ENCODE measurements at places on chromosomes 1 and 21.

- no peak for DNase-seq
Measured at GRCh38 chr1:178362747-178363146, 134.0 kb downstream of the CLEC20A start.

- DNase-seq = no peak
Measured at GRCh38 chr1:190478149-190479049, 735 bp upstream of the BRINP3 start.

- DNase-seq = no peak
Measured at GRCh38 chr1:158046715-158047510, 53.5 kb downstream of the KIRREL1 start.

DNA sequence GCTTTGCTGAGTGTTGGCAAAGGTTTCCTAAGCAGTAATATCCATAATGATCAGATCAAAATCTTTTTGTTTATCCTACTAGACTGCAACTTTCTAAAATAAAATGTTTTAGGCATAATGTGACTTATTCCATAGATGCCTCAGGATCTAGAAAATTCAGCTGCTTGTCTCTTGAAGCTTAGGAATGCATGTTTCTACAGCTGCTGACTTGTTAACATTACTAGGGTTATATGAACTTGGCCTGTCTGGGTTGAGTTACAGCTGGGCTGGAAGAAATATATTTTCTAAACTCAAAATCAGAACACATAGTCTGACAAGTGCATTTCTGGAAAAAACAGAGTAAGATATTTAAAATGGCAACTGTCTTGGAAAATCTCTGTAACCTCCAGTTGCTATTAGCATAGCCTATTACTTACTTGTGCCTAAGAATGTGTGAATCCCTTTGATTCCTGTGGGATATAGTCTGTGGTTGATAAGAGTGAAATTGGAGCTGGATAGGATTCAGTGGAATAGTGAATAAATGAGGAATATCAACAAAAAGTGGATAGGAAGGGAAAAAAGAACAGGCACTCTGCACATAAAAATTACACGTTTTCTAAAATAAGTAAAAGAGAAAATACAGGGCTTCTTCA, 61.2 kb downstream of the RGS4 start:
- DNase-seq = no peak

DNA sequence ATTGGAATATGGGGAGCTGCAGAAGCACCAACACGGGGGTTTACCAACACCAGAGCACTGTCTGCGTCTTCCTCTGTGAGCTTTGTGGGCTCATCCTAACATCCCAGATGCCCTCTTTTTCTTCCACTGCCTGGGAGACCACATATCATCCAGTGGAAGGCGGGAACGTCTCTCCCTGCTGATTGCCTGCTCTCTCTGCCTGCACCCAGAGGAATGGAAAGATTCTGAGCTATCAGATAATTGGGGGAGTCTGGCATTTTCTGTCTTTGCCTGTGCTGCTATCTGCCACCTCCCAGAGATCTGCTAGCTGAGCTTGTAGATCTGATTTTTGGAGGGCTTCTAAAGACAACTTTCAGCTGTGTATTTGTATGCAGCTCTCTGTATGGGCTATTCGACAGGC, 166.2 kb upstream of the PLXNA2 start:
- DNase-seq = no peak

GRCh38 chr21:25850126-25850842, 115.5 kb downstream of the GABPA start:
- DNase-seq = no peak

DNA sequence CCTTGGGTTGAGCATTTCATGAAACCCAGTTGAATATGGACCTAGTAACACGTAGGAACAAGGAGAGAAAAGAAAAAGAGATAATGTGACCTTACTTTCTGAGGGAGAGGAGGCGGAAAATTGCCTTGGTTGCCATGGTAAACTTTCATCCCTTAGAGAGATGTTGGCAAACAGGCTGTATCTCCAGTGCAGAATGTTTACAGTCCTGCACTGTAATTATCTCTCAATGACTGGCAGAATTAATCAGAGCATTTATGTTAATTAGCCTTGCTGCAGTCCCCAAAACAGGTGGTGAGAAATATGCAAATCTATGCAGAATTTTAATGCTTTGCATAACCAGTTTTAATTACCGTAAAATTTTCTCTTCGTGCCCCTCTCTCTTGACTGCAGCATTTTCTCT, 147.3 kb downstream of the CD247 start:
- DNase-seq = no peak

DNA sequence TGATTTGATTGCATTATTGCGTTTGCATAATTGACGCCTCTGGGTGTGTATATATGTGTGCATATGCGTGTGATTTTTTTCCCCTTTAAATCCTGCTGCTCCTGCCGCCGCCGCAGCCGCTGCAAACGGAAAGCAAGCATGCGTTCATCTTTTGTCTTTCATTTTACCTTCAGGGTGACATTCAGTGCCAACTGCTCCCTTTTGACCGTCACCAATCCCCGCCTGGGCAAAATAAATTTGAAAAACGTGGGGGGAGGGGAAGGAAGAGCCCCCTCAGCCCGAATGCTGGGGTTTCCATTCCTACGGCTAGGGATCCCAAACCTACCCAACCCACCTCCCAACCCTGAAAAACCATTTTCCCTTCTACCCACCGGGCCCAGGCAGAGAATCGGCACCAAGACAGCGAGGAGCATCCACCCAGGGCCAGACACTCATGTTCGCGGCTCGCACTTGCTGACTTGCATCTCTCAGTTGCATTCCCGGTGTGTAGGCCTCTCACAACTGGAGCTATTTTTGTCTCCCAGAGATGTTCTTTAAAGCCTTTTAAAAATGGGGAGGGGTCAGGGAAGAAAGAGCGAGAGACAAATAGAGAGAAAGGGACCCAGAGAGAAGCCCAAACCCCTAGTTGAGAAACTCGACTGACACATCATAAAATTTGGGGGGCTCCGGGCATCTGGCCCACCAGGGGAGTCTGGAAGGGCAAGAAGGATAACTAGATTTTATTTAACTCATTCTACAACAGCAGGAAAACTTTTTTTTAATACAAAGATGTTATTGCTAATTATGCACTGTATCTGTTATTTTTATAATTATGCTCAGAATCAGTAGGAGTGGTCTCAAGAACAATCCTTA, 367.1 kb upstream of the ESRRG start:
- DNase-seq = no peak

- no peak for DNase-seq
Measured at GRCh38 chr1:106613068-106613467, 443.4 kb upstream of the PRMT6 start.

GRCh38 chr1:168726719-168727118, 2.3 kb downstream of the DPT start:
- no peak for DNase-seq

- DNase-seq = no peak
Measured at GRCh38 chr1:172408958-172409357, 11.5 kb upstream of the C1orf105 start.

- DNase-seq = no peak
Measured at GRCh38 chr1:180631194-180631765, 542 bp upstream of the XPR1 start.

GRCh38 chr1:58585581-58586151, 8.6 kb upstream of the TACSTD2 start:
- no peak for DNase-seq

GRCh38 chr1:247548769-247549182, at the start of gene GCSAML:
TSS of gene GCSAML (plus strand) at chr1:247549134. CDS start at chr1:247549192, 58 bp downstream.
- DNase-seq = no peak

DNA sequence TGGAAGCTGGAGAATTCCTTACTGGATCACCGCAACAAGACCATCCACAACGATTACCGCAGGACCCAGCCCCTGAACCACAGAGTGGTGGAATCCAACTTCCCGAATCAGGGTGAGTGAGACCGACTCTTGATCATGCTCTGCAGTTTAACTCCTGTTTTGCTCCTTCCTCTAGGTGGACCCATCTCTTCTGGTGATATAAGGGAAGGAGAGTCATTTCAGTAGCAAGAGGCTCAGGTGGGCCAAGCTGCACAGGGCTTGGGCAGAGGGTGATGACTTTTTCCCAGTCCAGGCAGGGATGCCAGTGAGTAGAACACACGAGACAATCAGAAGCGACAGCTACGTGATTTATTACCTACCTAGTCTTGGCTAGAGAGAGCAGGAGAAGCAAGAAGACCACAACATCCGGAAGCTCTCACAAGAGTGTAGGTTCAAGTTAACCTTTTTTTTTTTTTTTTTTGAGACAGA, 25.2 kb downstream of the CA6 start:
- DNase-seq = no peak

DNA sequence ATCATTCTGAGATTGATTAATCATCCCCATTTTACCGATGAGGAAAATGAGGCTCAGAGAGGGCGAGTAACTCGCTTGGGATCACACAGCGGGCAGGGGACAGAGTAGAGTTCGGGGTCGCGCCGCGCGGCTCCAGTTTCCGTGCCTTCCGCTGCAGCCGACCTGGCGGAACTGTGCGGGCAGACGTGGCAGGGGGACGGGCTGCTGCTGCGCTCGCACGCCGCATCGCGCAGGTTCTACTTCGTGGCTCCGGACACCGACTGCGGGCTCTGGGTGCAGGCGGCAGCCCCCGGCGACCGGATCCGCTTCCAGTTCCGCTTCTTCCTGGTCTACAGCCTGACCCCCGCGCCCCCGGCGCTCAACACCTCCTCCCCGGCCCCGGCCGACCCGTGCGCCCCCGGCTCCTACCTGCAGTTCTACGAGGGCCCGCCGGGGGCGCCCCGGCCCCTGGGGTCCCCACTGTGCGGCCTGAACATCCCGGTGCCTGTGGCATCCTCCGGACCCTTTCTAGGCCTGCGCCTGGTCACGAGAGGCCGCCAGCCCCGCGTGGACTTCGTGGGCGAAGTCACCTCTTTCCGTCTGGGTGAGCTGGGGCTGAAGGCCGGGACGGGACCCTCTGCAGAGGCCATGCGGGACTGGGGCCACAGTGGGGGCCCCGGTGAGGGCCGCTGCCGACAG, 2.3 kb downstream of the LDLRAD2 start:
- no peak for DNase-seq

- no peak for DNase-seq
Measured at GRCh38 chr1:245248231-245248731, 93.5 kb downstream of the KIF26B start.

DNA sequence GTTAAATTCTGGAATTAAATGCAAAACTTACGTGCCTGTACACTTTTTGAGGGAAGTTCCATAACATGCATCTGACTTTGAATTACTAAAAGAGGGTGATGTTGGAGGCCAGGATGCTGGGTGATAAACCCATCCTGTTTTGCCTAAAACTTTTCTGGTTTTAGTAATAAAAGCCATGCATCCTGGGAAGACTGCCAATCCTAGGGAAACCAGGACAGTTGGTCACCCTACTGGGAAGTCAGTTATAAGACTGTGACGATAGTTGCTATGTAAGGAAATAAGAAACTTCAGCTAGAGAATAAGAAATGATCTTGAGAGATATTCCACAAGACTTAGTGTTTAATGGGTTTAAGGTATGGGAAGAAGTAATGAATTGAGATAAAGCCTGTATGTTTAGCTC, 336.6 kb upstream of the LYPLAL1 start:
- DNase-seq = no peak

- no peak for DNase-seq
Measured at GRCh38 chr1:183817576-183818288, 12.8 kb downstream of the RGL1 start.

- no peak for DNase-seq
Measured at GRCh38 chr1:43653339-43653738, 3.4 kb downstream of the KDM4A start.

DNA sequence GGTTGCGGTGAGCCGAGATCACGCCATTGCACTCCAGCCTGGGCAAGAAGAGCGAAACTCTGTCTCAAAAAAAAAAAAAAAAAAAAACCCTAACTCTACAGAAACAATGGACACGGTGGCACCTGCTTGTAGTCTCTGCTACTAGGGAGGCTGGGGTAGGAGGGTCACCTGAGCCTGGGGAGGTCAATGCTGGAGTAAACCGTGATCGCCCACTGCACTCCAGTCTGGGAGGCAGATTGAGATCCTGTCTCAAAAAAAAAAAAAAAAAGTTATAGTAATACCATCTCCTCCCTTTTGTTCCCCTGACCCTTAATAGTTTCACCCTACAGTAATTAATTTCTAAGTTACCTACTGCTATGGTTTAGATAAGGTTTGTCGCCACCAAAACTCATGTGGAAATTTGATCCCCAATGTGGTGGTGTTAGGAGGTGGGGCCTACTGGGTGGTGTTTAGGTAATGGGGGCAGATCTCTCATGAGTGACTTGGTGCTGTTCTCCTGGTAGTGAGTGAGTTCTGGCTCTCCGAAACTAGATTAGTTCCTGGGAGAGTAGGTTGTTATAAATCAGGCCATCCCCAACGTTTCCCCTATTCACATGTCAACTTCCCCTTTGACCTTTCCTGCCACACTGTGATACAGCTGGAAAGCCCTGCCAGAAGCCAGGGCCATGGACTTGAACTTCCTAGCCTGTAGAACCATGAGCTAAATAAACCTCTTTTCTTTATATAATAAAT, 9.8 kb downstream of the FBXO42 start:
- no peak for DNase-seq

GRCh38 chr1:1602968-1603506, 3.1 kb upstream of the FNDC10 start:
- no peak for DNase-seq

DNA sequence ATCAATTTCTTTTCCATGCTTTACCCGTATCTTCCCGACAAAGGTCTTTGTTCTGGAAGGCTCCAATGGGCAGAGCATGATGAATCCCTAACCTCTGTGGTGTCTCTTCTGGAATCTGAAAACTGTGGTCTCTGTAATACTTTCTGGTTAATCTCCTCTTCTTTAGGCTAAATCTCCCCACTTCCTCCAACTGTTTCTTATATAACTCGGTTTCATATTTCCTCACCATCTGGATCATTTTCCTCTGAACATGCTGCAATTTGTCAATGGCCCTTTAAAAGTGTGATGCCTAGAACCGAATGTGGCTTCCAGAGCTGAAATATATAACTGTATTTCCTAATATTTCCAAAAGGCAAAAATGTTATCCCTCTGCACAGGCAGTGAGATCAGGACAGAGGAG, 66.1 kb downstream of the ALG14 start:
- DNase-seq = no peak

DNA sequence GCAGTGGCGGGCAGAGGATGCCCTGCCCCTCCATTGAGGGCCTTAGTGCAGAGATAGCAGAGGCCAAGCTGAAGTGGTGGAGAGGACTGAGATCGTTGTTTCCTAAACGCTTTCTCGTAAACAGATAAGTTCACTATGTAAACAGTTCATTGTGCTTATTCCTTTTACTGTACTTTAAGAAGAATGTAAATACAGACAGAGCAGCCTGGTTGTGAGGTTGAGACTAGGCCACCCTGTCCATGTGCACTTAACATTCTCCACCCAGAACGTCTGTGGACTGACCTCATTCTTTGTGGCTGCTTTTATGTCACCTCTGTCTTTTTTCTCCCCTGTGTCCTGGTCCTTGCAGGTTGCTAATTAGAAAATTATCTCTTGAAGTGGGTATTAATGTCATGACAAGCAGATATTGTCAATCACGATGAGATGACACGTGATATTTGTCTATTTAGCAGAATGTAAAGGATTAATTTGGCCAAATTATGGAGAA, 8.5 kb downstream of the CENPS start:
- DNase-seq = no peak

Measured in vagina (tissue), 2 donors.